Sciatic nerve (tissue), 2 donors: ENCODE measurements at places on chromosomes 5 and 9.
A peak's percentile ranks its signal among the peaks of the same experiment; 100 is the strongest.

DNA sequence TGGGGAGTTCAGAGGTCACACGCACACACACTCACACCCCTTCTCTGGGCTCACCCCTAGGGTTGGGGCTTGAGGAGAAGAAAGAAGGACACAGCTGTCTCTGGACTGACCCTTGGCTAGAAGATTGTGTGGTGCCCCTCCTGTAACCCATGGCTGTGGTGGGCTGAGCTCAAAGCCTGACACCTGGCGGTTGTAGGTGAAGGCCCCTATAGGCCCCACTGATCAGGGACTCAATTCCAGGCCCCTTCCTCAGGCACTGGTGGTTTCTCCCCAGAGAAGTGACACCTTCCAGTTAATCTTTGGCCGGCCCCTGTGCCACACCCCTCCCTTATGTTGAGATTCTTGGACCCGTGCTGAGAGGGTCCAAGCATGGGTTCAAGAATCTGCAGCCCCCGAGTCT is 35.2 kb upstream of the CRB2 start:
- no peak for DNase-seq

GRCh38 chr9:88391921-88392320 is 3.7 kb downstream of the SPIN1 start:
- DNase-seq, result no peak

DNA sequence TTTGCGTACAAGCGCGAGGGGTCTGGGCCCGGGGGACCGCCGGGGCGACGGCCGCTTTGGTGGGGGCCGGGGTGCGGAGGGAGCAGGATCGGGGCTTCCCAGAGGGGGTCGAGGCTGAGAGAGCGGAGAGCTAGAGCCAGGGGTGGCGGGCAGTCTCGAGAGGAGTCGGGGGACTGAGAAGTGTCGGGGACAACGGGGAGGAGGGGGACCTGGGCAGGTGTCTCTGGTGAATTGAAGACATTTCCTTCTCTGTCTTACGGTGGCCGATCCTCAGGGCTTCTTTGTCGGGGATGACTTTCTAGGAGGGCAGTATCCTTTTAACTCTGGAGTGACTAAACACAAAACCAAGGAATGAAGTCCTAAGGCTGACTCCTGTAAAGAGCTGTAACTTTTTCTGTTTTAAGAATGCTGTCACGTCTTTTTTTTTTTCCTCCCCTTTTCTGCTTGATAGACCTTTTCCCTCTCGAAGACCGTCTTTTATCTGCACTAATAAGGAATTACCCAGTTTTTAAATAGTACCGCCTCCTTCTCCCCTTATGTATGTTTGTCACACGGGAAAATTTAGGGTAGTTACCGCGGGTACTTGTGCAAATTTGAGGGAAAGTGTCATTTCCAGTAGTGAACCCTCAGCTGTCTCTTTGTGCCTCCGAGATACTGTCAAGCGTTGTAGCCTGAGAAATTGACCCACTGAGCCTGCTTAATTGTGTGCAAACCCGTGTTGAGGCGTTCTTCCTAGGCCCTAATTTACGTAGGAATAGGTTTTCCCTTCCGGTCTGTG is 822 bp downstream of the DENND4C start:
- DNase-seq, result no peak

GRCh38 chr5:179400020-179400419 is 54.8 kb upstream of the ADAMTS2 start:
- DNase-seq, result no peak

DNA sequence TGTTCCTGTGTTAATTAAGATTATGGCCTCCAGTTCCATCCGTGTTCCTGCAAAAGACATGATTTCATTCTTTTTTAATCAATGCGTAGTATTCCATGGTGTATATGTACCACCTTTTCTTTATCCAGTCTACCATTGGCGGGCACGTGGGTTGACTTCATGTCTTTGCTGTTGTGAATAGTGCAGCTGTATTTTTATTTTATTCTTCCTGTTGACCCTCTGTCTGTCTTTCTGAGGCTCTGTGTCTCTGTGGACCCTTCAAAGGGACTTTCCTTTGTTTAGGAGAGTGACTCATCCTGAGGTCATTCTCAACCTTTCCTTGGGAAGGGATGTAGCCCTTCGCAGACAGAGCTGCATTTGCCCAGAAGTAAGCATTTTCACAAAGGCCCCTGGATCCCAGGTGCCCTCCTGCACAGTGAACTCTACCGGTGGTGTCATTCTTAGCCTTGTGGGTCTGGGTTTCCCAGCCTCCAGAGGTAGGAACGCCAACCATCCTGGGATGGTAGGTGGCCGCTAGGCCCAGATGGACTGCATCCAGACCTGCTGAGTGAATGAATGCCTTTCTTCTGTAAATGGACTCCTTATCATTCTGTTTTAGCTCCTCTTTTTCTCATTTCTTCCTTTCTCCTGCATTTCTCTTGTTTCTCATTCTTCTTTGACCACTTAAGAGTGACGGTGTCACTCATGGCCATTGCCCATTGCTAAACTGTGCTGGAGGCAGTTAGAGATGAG is 22.4 kb downstream of the TRIO start:
- no peak for DNase-seq

- no peak for DNase-seq
Measured at GRCh38 chr9:137705906-137706305, 87.1 kb downstream of the EHMT1 start.

- no peak for DNase-seq
Measured at GRCh38 chr5:178739452-178740180, 9.2 kb upstream of the ZNF354A start.

- no peak for DNase-seq
Measured at GRCh38 chr9:15909297-15909696, 356.5 kb downstream of the CCDC171 start.

- DNase-seq, result no peak
Measured at GRCh38 chr5:74370168-74370567, 270.4 kb downstream of the ENC1 start.

DNA sequence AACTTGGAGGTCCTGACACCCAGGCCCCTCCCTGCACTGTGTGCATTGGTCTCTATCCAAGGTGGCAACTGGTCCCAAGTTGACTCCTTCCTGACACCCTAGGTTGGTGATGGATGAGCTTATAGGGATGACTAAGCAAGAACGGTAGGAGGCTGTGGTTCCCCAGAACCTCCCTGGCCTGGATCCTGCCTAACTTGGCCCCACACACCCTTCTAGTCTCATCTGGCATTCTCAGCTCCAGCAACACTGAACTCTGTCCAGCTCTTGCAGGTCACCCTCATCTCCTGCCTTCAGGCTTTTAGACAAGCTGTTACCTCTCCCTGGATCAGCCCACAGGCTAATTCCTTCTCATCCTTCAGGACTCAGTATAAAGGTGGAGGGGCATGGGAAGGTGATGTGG is 16.5 kb downstream of the AQP3 start:
- DNase-seq, result no peak

DNA sequence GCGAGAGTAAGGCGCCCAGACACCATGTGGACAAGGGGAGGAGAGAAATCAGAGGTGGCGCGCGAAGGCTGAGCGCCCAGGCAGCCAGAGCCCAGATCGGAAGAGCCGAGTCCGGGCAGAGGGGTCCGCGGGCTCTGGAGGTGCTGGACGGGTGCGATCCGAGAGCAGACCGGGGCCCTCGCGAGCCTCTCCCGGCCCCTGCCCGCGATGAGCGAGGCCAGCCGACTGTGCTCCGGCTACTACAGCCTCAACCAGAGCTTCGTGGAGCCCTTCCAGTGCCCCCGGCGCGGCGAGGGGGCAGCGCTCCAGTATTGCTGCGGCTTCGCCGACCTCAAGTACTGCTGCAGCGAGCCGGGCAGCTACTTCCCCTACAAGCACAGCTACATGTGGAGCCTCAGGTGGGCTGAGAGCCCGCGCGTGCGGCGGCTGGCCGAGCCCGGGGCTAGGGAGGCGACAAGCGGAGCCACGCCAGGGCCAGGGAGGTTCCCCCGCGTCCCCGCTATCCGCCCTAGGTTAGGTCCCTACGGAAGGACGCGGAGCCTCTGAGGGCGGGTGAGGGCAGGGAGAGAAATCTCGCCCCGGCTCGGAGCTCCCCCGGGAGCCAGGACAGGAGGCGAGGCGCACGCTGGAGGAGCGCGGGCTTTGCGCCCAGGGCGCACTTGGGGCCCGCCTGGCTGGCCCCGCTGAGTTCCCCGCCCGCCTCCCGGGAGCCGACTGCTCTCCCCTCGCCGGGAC is at the start of gene SHISAL2B:
Gene SHISAL2B, plus strand, starts transcription at position 87 of the 735 bp plus-strand sequence. Its CDS starts 121 bp downstream, at position 208.
- DNase-seq, result no peak

DNA sequence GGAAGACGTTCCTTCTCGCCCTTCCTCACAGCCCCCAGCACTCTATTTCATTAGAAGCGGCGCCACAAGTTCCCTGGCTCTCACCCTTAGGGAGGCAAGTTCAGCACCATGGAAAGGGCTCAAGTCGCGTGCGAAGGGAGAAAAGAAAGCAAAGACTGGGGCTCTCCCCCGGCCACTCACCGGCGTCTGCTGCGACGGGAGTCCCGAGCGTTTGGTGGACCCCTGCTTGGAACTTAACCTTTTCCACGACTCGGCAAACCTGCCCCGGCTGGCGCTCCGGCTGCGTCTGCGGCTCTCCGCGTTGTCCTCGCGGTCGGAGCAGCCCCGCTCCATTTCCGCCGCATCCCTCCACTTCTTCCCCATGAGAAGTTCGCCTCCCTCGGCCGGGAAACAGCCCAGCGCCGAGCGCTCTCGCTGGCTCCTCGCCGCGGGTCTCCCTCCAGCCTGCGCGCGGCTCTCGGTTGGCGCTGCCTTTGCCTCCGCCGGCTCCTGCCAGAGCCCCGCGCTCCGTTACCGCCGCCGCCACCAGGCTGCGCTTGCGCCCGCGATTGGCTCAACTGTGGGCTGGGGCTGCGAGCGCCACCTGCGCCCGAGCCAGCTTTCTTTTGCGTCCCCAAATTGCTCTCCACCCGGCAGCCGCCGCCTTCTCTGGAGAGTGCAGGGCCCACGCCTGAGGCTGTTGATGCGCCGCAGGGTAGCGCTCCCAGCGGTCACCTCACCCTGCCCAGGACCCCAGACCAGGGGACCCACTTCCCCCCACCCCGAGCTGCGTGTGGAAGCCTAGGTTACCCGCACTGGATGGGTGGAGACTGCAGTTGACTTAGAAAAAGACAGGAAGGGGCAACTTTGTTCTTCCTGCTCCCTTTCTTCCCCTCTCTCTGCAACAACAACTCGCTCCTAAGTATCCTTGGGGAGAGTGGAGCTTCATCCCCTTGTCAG is 321.6 kb downstream of the CEMIP2 start:
- no peak for DNase-seq

DNA sequence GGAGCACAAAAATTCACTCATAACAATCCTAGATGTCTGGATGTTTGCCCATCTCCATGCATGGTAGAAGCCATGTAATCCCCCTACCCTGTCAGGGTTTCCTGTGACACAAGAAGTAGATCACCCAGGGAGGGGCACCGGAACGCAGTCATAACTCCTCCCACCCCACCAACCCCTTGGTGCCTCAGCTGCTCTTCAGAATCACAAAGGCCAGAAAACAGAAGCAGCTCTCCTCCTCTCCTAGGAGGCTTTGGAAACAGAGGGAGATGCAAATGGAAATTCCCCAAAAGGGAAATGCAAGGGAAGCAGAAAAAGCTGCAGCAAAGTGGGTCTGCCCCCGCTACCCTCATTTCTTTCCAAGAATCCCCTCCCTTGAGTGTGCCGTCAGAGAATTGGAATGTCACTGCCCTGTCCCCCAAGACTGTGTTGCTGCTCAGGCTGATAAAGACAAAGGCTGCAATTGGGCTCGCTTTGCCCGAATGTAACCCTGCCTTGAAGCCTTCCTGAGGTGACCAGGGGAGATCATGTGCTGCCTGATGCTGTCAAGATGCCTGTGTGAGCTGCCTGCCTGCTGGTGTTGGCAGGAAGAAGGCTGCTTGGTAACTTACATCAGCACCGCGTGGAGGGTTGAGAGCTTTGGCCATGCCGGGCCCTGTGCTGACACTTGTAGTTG is 65.5 kb upstream of the ABCA1 start:
- peak; percentile 80 for DNase-seq

- no peak for DNase-seq
Measured at GRCh38 chr9:21015129-21015815, 16.2 kb downstream of the HACD4 start.

DNA sequence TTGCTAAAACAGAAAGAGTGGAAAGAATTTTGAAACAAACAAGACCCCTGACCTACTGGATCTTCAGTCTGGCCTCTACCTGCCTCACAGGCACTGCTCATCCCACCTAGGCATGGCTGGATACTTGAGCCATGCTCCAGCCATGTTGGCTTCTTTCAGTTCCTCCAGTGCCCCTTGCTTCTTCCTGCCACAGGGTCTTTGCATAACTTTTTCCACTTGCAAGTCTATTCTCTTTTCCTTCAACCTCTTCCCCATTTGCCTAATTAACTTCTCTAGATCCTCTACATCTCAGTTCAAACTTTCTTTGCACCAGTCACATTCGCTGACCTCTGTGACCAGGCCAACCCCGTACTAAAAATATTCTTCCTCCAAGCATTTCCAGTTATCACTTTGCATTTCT is 50.4 kb downstream of the STARD4 start:
- DNase-seq, result no peak

- DNase-seq, result no peak
Measured at GRCh38 chr5:73654171-73654811, 28.3 kb downstream of the ARHGEF28 start.

GRCh38 chr5:129362456-129362855 is 97.6 kb upstream of the ADAMTS19 start:
- no peak for DNase-seq

DNA sequence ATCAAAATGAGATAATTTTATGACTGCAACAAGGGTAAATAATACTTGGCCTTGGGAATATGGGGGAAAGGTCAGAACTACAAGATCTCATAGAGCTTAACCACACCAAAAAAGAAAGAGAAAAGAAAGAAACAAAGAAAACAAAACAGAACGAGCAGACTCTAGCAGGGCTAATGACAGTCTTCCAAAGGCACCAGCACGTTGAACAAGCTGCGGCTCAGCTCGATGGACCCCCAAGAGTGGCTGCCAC is 689 bp downstream of the AK3 start:
- DNase-seq, result no peak

GRCh38 chr5:136856648-136857047 is 491.3 kb upstream of the TRPC7 start:
- no peak for DNase-seq

- no peak for DNase-seq
Measured at GRCh38 chr5:9386945-9387344, 158.9 kb downstream of the SEMA5A start.

- no peak for DNase-seq
Measured at GRCh38 chr5:134735243-134735642, 3.1 kb upstream of the CAMLG start.

DNA sequence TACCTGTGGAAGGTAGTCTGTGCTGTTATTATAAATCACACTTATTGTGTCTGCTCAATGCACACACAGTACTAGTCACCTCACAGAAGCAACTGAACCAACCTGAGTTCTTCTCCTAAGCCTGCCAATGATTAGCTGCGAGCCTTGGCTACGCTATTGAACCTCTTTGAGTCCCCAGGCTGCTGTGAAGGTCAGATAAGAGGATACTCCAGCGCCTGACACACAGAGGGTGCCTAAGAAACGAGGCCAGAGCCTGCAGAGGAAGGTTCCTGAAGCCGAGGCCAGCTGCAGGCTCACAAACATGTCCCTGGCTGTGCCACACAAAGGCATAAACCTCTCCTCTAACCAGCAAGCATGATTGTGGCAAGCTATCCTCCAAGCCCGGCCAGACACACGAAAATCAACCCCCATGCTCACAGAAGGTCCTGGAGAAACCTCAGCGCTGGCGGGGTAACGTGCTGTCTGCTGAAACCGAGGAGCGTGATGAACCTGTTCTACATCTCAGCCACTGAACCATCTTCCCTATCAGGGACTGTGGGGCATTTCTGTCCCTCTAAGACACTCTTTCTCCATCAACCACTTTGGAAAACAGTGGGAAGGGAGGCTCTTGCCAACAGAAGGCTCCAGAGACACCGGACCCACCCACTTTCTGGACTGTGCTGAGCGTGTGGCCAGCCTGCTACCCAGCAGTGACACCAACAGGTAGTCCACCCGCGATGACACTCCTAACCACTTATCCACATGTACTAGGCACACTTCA is 53.2 kb upstream of the SLC25A51 start:
- no peak for DNase-seq
